ENCODE measurements at places on chromosomes 6 and 20.

GRCh38 chr20:46063151-46063550 is 26.6 kb downstream of the NCOA5 start:
- no peak for DNase-seq

DNA sequence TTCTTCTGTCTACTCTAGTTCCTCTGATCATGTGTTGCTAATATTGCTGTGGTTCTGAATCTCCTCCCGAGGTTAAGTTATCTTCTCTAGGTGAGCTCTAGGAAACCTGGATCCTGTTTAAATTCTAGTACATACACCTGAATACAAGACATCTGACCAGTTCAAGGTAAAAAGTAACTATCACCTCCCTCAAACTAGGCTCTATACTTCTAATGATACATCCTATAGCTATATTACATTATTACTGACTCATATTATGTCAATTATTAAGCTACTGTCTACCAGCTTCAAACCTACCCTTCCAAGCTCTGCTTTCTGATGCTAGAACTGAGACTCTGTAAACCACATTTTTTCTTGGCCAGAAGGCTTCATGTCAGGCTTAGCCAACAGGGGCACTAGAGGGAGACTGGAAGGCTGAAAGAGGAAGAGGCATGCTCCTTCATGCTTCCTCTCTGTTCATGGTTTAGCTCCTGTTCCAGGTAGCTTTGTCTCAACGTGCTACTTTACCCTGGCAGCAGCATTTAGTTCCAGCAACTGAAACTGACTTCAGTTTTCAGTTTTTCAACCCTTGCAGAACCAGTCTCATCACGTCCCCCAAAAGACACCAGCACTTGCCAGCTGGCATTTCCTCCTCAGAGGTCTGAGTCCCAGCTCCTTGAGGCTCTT is 148.4 kb upstream of the TOP1 start:
- DNase-seq = no peak

- no peak for DNase-seq
These were observed 23.9 kb downstream of the CD83 start for GRCh38 chr6:14141351-14142062.

DNA sequence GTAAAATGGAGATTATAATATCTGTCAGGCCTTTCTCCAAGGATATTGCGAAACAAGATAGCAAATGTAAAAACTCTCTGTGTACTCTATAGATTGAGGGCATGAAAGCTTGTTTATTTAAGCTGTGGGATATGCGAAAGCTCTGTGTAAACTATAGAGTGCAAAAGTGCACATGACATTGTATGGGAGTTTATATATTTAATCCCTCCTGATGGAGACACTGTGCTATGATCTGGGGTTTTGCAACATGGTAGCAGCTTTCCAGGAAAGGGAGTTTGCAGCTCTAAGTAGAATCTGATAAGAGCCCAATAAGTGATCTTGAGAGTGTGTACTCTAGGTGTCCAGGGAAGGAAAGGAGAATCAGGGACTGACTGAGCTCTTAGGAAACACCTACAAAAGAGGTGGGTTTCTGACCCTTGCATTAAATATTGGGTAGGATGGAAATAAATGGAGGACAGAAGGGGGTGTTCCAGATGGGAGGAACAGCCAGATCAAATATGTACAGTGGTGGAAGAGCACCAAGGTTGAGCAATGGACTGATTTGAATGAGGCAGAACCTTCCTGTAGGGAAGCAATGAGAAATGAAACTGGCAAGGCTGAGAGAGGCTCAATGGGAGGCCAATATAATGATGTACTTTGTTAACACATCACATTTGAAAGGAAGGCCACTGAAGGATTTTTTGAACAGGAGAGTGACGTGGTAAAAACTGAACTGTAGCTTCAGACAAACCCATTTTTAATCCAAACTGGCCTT is 450.1 kb downstream of the GJA1 start:
- DNase-seq = no peak

GRCh38 chr20:63864545-63864977 is 509 bp upstream of the TPD52L2 start:
- DNase-seq = no peak

GRCh38 chr6:166361077-166361429 is 18.7 kb upstream of the SFT2D1 start:
- DNase-seq = peak; percentile 74

GRCh38 chr6:25359891-25360290 is 80.7 kb downstream of the CARMIL1 start:
- DNase-seq = no peak

- peak; percentile 65 for DNase-seq
These were observed 255.9 kb downstream of the SYNE1 start for GRCh38 chr6:152380993-152381898.

DNA sequence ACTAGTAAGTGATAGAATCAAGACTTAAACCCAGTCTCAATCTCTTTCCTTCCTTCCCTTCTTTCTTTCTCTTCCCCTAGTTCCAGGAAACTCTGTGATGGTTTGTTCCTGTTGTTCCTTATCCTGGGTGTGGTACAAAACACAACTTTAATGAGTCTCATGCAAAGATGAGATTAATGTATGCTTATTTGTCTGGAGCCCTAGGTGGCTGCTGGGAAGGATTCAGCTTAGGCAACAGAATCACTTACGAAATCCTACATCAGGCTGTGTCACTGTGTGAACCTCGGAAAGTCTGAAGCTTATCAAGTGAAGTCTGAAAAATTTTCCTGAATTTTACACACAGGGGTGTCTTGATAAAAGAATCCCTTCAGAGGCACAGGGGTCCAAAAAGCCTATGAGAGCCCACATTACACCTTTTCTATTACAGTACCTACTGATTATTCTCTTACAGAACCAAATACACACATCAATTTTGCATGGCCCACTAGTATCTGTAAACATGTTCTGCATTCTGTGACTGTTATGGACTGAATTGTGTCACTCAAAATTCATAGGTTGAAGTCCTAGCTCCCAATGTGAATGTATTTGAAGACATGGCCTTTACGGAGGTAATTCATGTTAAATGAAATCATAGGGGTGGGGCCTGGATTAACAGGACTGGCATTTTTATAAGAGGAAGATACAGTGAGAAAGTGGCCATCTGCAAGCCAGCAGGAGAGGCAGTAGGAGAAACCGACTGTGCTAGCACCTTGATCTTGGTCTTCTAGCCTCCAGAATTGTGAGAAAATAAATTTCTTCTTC is 144.7 kb downstream of the MYB start:
- no peak for DNase-seq

DNA sequence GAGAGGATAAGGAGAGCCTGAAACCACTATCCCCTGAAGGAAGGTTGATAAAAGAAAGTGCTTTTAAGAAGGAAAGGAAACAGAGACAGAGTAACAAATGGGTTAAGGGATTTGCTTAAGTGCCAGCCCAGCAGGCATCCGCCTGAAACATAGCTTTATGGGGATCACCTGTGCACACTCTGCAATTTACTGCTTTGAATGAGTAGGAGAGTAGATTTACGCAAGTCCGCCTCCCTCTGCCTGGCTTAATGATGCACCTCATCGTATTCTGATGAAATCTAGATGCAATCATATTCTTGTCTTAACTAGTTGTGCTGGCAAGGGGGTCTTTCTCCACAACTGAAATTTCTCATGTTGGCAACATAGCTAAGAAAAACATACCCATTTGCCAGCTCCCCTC is 101.1 kb upstream of the ID4 start:
- no peak for DNase-seq

- DNase-seq = no peak
These were observed 1.7 kb upstream of the CNKSR3 start for GRCh38 chr6:154512201-154512600.

GRCh38 chr6:151782560-151782959 is 24.9 kb upstream of the ESR1 start:
- DNase-seq = no peak

GRCh38 chr6:75077701-75078100 is 128.2 kb downstream of the COL12A1 start:
- DNase-seq = no peak

DNA sequence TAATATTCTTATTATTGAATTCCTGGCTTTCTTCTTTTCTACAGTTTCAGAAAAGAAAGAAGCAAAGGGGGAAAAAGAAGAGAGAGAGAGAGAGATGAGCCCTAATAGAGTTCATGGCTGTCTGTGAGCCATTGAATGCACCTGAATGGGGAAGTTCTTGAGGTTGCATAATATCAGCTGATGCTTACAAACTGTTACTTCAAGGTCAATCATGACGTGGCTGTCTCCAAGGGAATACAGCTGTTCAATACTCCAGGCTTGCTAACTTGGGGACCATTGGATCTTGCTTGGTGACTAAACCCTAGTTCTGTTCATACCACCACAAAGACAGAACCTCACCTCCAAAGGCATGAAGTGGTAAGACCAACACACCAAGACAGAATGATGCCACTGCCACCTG is 180.4 kb downstream of the ADGRG6 start:
- no peak for DNase-seq

- peak; percentile 45 for DNase-seq
These were observed 4.6 kb upstream of the RAE1 start for GRCh38 chr20:57346477-57346876.

DNA sequence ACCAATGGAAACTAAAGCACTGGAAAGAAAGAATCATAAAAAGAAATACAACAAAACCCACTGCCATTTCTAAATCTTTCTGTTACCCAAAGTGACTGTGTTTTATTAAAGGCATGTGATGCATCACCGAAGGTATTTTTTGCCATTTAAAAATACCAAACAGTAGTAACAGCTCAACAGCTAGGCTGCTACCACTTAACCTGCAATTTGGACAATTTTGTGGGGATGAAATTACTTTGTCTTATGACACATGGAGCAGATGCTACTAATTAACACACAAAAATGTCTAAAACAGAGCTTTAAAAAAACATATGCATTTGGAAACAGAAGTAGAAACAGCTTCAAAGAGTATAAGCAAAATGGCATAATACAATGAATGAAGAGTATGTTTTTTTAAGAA is 97.4 kb downstream of the ATXN1 start:
- no peak for DNase-seq

GRCh38 chr6:136155191-136155590 is 94.9 kb downstream of the MTFR2 start:
- DNase-seq = no peak

DNA sequence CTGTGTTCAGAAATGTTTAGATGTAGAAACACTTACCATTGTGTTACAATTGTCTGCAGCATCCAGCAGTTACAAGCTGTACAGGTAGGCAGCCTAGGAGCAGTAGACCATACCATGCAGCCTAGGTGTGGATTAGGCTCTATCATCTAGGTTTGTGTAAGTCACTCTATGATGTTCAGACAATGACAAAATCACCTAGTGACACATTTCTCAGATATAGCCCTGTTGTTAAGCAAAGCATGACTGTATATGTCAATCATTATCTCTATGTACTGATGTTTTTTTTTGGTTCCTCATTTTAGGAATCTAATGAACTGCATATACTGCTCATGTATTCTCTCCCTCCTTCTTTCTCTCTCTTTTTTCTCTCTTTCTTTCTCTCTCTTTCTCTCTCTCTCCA is 22.2 kb downstream of the CST8 start:
- no peak for DNase-seq

- no peak for DNase-seq
These were observed 10.3 kb downstream of the EEF1A2 start for GRCh38 chr20:63488315-63489251.

DNA sequence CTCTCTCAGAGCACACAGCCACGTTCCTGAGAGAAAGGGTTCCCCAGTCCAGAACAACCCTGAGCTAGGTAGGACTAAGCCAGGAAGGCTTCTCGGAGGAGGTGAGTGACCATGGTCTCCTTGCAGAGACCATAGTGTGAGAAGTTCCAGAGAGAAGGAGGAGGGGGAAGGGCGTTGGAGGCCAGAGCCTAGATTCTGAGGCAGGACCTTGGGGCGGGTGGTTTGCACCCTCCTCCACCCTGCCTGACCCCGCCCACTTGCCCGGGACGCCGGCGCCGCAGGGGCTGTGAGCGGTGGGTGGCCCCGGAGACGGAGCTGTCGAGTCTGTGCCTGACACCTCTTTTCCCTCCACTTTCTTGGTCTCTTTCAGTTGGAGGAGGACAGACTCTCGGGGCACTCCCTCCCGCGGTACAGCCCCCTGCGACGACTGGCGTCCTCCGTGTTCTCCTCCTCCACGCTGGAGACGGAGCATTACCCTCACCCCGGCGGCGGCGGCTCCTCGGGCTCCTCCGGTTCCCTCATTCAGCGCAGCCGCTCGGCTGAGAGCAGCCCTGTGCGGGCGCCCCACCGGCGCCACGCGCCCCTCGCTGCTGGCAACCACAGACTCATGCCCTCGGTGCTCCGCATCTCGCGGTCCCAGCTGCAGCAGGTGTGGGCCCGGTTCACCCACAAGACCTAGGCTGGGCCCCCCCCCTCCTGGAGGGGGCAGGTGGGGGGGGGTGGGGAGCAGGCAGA is 26.2 kb downstream of the TTBK1 start:
- no peak for DNase-seq

GRCh38 chr20:45174434-45175364 is at the start of gene PI3:
PI3 (plus strand) TSS chr20:45174902; CDS start chr20:45174923, 21 bp downstream.
- DNase-seq = no peak

GRCh38 chr6:31042806-31043205 is 32.5 kb downstream of the MUC22 start:
- DNase-seq = no peak

DNA sequence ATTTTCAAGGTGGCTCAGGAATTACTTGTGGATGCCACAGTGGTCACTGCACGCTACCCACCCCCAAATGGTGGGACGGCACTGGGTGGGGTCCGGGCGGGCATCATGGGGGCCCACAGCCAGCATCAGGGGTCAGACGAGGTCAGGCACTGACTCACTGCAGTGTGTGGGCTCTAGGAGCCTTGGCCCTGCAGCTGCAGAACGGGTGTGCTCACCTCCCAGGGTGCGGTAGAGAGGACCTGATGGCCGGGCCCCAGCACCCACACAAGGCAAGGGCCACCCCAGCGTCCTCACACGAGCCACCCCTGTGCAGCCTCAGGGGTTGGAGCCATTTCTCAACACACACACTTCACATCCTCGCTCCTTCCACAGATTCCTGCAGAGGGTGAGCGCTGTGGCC is 34.3 kb downstream of the KCNQ2 start:
- DNase-seq = no peak

DNA sequence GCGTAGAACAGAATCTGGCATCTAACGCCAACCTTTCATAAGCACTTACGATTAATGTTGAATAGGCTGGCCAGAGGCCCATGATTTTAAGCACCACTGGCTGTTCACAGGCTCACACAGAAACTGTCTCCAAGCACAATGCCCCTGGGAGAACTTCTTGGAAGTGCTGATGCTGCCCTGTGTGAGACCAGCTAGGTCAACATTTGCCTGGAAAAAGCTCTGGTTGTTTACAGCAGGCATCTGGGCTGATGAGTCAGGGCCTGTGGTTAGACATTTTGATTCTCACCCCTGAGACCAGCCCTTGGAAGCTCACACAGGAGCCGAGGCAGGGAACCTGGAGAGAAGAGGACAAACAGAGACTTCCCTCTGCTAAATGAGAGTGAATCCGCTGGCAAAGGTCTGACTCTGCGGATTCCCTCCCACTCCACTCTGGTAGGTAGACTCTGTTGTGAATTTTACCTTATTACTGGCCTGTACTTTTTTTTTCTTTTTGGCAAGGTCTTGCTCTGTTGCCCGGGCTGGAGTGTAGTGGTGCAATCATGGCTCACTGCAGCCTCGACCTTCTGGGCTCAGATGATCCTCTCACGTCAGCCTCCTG is 6.8 kb upstream of the SULF2 start:
- DNase-seq = peak; percentile 89

Measured in smooth muscle cell of the brain vasculature (primary cell).